ENCODE measurements at places on chromosomes 6 and 20.

DNA sequence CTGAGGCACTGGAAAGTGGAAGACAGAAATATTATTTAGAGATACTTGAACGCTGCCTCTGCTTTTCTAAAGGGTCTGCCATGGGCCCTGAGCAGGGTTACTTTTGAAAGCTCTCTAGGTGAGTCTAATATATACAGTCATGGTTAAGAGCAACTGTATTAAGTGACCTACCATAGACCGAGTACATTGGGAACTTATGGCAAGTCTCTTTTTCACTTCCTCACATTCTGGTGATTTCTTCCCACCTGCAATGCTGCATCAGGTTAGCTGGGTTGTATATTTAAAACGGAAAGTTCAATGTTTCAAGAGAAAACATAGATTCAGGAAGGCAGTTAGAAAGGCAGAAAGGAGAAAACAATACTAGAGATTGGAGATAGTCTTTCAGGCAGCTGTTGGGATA is 154.7 kb downstream of the PHF3 start:
- DNase-seq = no peak

DNA sequence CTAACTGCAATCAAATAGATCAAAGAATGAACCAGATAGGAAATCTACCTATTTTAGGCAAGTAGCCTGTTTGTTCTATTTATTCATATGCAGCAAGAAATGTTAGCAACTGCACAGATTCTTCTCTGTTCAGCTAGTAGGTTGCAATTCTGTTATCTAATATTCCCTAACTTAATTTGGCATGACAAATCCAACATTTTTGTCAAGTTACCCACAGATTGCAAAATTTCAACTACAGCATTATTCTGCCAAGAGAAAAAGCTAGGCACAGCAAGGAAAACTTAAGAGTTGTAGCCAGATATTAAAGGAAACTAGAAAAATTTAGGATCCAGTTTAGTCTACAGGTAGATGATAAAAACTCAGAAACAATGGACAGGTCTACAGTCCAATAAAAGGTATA is 104.4 kb upstream of the SYNCRIP start:
- no peak for DNase-seq

DNA sequence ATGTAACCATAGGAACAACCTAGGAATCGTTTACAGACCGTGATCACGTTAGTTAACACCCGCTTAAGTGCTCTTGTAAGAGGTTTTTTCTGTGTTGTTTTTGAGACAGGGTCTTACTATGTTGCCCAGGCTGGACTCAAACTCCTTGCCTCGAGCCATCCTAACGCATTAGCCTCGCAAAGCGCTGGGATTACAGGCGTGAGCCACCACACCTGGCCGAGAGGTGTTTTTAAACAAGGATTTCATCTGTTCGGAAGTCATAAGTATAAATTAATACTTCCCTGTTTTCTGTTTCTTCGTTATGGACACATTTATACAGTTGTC is 727 bp downstream of the MRS2 start:
- no peak for DNase-seq

DNA sequence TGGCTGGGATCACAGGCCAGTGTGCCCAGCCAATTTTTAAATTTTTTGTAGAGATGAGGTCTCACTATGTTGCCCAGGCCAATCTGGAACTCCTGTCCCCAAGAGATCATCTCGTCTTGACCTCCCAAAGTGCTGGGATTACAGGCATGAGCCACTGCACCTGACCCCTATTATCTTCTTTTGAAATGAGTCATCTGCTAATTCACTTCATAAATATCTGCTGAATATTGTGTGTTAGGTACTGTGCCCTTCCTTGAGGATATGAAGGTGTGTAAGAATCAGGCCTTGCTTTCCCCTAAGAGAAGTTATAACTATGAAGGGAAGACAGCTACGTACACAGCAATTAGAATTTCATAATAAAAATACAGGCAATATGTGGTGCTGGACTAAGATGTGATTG is 8.2 kb downstream of the ATRN start:
- no peak for DNase-seq

DNA sequence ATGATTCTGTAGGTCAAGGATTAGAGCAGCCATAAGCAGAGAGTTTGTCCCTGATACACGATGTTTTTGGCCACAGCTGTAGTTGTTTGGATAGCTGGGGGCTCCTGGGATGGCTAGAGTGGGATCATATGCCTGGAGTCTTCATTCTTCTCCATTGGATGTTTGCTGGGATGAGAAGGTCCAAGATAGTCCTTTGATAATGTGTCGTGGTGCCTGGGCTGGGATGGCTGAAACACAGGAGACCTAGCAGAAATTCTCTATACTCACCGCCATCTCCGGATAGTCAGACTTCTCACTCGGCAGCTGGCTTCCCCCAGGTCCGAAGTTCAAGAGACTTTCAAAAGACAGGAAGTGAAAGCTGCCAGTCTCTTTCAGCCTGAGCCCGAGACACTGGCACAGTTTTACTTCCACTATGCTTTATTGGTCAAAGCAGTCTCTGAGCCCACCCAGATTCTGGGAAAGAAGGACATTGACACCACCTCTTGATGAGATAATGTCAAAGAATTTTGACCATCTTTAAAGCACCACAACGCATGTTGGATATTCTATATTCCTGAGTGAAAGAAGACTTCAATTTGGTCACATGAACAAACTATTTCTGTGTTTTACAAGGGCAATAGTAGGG is 16.0 kb downstream of the MARCKS start:
- no peak for DNase-seq

DNA sequence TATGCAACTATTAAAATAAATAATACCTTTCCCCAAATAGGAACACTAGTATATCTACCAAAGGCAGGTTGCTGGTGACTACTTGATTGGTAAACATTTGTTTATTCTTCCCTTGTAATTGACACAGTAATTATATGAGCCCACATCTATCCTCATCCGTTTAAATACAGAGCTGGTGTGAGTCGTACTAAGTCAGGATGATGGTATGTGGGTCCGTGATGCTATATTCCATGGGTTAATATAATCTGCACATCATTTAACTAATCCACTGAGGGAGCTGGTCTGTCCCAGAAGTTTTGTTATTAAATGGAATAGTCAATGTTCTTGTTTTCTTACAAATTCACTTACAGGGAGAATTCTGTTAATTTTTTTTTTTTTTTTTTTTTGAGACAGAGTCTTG is 164.0 kb upstream of the AGPAT4 start:
- no peak for DNase-seq

DNA sequence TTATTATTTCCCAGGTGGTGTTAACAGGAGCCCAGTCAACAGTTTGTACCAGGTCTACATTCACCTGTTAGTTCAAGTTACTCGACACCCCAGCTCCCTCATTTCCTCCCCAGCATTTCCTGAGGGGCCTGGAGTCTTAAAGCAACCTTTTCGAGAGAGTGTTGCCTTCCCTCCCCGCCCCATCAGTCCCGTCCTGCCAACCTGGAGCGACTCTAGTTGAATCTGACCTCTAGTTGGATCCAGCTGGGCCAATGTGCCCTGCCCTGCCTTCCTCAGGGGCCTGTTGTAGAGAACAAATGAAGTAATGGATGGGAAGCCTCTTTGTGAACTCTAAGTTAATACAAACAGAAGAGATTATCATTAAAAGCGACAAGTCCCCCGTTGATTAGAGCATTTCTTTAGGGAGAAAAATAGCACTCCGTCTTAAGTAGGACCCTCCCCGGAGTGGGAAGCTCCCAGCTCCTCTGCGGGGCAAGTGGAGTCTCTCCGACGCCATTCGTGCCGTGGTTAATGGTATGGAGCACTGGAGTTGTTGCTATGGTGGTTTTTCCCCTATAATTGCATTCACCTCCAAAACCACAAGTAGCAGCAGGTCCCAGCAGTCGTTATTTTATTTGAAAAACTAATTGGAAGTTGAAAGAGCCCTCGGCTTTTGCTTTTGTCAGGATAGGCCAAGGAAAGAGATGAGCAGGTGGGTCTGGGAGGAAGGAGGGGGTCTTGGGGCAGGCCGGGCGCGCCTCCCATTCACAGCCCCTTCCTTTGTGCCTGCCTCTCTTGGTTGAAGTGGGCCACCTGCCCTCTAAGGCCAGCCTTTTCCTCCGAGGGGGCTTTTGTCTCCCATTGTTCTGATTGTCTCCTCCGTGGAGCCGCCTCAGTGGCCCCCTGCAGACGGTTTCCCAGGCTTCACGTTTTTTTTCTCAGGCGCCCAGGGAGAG is 16.1 kb downstream of the GHRH start:
- DNase-seq = no peak

GRCh38 chr6:15296735-15297134 is 50.9 kb downstream of the JARID2 start:
- DNase-seq = no peak

DNA sequence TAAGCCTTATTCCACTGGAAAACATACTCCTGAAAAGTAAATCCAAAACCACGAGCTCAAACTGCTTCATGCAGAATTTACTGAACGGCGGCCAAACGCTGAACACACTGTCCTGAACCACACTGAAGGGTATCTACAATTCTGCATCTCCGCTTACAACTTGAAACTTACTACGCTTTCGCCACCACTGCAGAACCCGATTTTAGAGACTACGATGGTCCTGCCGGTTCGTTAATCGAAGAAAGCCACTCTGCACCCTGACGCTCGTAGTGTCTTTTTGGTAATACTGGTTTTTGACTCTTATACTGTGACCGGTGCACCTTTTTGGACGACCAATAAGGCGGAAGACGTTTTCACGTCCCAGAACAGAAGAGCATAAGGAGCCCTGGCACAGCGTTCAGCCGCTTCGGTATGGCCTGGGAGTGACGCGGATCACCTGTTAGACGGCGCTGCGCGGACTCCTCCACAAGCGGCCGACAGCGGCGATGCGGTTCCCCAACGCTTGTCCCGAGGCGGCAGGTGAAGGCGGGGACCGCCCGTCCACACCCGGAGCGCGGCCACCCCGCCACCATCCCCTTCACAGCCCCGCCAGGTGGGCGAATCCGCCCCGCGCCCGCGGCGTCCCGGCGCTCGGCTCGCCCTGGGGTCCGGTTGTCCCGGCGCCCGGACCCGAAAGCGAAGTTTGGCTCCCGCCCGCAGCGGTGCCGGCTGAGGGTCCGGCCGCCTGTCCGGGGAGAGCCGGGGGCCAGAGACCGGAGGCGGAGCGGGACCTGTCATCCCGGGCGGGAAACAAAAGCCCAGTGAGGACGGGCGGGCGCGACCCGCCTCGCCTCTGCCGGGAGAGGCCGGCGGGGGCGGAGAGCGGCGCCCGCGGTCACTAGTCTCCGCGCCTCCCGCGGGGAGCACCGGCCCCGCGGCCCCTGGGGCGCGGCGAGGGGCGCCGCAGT is 784 bp downstream of the FKBP5 start:
- peak; percentile 42 for DNase-seq

- DNase-seq = no peak
These were observed 91.6 kb downstream of the SLC22A3 start for GRCh38 chr6:160439751-160440150.

- DNase-seq = no peak
These were observed 67.5 kb downstream of the JARID2 start for GRCh38 chr6:15313367-15313766.

DNA sequence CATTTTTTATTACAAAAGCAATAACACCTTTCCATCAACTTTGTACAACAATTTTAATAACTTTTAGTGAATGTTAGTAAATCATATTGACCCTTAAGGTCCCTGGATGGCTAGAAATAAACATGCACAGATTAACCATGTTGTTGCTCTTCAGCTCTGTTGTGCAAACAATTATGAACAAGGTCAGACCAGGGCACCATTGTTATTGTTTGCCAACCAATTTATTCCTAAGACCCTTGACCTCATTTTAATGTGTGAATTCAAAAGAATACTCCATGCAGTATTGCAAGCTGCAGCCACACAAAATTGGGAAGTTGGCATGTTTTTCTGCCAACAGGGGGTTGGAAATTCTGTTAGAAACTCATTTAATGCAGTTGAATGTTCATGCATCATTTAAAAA is 426.6 kb upstream of the MAP3K7 start:
- no peak for DNase-seq

DNA sequence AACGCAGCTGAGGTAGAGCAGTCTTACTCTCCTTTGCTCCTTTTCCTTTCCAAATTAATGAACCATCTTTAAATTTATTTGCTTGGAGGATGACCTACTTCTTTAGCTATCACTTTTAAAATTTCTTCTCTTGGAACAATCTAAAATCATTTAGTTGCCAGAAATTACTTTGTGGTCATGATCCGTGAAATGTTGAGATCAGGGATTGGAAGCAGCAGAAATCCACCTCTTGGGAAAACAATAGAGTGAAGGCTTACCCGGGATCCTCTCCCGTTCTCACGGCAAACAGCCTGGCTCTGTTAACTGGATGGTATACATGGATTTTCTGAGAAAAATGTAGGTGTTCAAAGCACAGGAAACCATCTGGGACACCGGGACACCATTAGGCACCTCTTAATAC is 7.7 kb downstream of the AKAP12 start:
- no peak for DNase-seq

DNA sequence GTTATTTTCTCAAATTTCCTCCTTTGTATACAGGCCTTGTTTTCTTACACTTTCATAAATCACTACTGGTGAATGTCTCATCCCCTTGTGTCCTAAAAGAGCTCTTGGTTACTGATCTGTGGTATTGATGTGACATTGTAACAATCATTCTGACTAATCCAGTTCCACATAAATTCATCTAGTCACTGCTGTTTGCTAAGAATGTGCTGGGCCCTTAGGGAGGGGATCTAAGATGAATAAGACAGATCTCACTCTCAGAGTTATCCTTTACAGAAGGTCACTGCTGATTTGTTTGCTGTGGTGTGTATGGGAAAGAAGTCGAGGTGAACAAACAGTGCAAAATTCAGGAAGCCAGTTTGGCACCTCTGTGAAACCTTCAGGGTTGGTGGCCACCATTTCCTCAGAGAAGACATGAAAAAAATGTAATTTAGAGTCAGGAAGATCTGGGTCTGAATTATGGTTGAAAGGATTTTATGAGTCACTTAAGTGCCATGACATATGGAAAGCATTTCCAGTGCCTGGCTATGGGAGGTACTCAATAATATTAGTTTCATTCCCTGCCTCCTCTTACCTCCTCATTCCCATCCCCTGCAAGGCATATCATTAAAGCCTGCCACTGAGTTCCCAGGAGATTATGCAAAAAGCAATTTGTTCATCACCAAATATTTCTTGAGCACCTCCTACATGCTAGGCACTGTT is 121.8 kb downstream of the COL9A1 start:
- peak; percentile 66 for DNase-seq

GRCh38 chr20:63854766-63855362 is 6.4 kb upstream of the ABHD16B start:
- DNase-seq = no peak

GRCh38 chr6:43924222-43924702 is 154.3 kb downstream of the VEGFA start:
- no peak for DNase-seq

GRCh38 chr6:36688063-36688738 is 9.4 kb upstream of the RAB44 start:
- DNase-seq = no peak

DNA sequence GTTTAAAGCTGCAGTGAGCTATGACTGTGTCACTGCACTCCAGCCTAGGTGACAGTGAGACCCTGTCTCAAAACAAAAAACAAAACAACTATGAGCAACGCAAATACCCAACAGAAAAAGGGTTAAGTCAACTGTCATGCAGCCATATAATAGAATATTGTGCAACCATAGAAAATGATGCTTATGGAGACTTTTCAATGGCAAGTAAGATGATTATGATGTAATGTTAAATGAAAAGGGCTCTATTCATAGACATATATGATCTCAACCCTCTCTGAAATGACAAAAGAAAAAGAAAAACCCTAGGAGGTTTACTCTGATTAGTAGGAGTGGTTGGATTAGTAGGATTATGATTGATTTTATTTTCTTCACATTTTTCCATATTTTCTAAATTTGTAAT is 41.3 kb upstream of the TBC1D7 start:
- DNase-seq = no peak

GRCh38 chr6:35328108-35328723 is 14.1 kb upstream of the PPARD start:
- no peak for DNase-seq

All from NCI-H524 (cell line).